ENCODE measurements at places on chromosomes 5 and 9.

DNA sequence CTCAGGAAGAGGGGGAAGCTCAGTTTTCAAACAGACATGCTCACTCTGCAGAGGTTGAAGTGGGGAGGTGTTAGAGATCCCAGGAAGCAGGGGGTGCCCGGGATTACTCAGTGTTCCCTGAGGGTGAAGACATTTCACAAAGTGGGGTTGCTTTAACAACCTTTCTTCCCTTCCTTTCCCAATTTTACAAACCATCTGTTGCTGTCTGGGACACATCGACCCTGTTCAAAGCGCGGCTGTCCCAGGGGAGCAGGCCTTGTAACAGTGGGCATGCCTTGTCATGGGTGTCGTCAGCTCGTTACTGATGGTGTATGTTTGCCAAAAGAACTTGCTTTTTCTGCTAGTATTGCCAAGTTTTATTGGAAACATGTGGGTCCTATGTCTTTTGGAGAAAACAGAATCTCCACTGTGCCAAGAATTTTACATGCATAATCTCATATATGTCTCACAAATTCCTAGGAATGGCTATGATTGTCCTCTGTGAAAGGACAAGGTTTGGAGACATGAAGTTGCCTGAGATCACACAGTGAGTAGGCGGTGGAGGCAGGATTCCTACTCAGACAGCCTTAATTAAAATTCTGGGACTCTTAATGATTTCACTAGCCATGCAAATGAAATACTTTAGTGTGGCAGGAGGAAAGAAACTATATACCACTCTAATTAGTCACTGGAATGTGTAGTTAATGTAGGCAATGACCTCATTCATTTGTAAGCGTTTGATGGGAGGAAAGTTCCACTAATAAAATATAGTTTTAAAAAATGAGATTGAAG is 198.9 kb downstream of the NXNL2 start:
- no peak for DNase-seq

DNA sequence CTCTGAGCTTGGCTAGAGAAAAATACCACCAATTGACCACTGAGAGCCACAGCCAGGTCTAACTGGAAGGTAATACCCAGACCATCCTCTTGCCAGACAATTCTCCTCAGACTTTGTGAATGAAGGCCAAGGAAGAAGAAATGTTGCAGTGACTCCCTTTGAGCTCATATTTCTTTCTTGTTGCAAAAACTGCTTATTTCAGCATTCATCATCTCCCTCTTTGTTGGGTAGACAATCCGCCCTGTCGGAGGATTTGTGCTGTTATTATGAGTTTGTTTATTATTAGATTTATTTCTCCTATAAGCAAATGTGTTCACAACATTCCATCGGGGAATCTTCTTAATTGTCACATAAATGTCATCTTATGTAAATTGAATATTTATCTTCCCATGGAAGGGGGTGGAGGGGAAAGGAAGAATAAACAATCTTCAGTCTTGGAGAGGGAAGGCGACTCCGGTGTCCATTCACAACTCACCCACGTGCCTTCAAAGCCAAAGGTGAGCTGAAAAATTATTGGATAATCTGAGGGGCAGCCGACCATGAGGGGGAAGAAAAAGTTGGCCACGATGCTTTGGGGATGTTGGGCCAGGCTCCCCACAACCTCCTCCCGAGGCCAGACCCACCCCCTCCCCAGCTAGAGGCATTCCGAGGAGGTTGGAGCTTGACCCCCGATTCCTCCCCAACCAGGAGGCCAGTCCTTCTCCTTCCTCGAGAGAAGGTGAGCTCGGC is 1.8 kb upstream of the JADE2 start:
- no peak for DNase-seq

GRCh38 chr5:147390654-147391225 is 119.1 kb downstream of the DPYSL3 start:
- no peak for DNase-seq

- no peak for DNase-seq
These were observed 269.1 kb downstream of the EFNA5 start for GRCh38 chr5:107401470-107402122.

DNA sequence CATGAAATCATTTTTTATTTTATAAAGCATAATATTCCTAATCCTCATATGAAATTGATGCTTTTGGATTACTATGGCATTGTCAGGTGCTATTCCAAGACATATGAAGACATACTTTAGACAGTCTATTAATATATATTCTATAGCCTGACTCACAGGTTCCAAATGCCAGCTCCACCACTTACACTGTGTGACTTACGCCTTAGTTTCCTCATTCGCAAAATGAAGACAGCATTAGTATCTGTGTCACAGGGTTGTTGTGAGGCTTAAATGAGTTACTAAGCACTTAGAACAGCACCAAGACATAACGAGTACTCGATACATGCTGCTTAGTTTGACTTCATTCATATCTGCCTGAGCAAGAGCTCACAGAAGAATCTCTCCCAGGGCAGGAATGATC is 132.2 kb upstream of the PTGER4 start:
- no peak for DNase-seq

DNA sequence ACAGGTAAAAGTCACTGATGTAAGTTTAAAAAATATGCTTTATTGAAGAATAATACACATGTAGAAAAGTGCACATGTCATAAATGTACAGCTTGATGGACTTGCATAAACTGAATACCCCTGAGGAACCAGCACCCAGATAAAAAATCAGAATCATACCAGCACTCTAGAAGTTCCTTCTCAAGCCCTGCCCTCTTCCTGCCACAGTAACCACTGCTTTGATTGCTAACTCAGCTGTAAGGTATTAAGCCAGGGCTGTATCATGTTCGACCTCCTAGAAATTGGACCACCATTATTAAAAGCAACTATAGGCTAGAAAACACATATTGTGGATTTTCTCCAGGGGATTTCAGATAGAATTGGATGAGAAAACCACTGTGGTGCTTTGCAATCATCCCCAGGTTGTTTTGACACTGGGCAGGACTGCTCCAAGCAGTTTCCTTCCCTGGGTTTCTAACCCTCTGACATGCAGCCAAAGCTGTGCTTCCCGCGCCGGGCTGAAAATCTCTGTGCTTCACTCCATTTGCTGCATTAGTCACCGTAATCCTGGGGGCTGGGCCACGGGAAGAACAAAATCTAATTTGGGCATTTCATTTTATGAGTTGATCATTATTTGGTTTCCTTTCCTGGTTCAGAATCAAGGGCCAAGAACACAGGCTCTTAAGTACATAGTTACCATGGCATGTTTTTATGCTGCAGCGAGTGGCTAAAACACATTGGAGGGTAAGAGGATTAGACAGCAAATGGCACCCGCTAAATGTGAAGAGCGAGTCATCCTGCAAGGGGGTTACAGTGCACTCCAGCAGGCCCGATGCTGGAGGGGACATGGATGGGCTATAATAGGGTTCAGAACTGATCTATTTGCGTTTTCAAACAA is 139.4 kb upstream of the IL12B start:
- DNase-seq: no peak

DNA sequence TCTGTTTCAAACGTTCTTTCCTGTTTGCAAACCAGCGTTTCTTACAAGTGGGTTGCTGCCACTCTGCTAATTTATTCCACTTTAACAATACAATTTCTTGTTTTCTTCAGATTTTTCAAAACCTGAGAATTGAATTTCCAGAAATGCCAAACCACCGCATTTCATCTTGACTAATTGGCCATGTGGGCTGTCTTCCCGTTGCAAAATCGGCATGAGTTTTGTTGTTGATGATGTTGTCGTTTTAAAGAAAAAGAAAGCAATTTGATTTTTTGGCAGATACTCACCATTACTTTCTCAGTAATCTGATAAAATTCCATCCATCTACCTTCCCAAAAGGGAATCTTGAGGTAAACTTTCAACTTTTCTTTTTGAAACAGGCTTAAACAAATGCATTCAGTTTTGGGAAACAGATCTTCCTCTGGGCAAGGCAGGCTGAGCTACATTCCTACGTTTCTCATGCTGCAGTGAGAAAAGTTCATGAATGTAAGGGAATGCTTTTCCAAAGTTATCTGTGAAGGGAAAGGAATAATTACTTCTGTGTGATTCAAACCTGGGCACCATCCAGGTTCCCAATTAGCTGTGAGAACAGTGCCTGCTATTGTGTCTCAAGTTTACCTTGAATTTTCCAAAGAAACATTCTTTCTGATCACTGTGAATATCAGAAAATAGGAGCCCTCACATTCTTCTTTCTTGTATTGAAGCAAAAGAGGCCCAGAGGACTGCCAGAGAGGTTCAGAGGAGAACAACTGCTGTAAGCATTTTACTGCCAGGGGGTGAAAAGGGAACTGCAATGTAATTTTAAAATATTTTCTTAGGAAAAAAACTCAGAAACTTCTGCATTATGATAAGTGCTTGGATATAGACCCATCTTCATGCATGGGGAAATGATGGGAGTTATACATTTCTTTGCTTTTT is 100.7 kb upstream of the TUT7 start:
- DNase-seq: no peak

- no peak for DNase-seq
These were observed 108.5 kb downstream of the ADRB2 start for GRCh38 chr5:148934895-148935400.
